ENCODE measurements at places on chromosomes 5 and 9.

DNA sequence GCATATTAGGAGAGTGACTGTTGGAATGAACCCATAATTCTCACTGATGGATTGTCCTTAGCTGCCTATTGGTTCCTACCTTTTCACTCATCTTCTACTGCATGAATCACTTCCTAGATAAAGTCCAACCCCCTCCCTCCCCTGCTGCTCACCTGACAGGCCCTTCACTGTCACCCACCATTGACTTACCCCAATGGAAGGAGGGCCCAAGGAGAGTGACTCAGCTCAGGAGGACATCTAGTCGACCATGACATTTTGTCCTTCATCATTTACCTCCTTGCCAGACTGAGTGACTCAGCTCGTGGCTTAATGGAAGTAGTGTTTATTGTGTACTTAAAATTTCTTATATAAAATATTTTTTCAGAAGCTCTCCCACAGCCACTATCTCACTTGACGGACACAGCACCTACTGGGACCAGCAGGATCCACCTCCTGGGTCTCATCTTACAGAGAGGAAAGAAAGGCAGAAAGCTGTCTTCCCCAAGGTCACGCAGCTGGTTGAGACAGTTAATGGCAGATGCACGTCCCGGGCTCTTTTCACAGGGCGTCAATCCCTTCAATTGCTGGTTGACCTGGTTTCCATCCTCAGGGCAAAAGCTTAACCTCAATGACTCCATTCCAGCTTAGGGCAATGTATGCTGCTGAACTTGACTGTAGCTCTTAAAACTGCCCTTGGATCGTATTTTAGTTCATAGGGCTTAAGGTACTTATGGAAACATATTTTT, 142.3 kb downstream of the MARCHF11 start:
- no peak for DNase-seq

GRCh38 chr5:54822324-54822687, 163.1 kb downstream of the ESM1 start:
- no peak for DNase-seq

GRCh38 chr5:31412324-31412723, 119.6 kb downstream of the DROSHA start:
- DNase-seq = no peak

DNA sequence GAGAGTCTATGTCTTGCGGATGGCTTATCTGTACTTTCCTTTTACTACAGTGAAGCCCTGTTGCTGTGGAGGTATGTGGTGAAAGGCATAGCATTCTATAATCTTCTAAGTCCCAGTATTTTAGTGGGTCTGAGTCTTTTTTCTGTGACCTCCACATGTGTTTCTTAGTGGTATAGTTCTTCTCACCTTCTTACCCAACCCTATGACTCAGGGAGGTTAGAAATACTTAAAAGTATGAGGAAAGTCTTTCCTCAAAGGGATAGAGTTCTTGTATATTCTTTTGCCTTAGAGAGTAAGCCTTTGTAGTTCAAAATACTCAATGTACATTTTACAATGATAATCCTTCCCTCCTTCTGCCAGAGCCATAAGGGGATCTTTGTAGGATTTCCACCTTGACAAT, 621.9 kb upstream of the CTNND2 start:
- no peak for DNase-seq

DNA sequence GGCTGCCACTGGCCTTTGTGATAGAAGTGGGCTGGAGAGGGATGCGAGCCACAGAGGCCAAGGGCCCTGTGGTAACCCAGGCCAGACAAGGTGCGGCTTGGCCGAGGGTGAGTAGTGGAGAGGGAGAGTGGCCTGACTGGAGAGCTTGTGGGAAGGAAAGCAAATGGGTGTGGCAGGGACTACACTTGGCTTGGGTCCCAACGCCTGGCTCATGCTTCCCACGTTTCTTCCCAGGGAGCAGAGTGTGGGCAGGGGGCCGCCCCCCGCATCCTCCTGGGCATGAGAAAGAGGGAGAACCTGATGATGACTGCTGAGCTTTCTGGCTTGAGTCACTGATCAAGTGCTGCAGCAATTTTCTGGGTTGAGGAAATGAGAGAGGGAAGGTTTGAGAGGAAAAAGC, 95.7 kb downstream of the ANKH start:
- DNase-seq = peak; percentile 38

DNA sequence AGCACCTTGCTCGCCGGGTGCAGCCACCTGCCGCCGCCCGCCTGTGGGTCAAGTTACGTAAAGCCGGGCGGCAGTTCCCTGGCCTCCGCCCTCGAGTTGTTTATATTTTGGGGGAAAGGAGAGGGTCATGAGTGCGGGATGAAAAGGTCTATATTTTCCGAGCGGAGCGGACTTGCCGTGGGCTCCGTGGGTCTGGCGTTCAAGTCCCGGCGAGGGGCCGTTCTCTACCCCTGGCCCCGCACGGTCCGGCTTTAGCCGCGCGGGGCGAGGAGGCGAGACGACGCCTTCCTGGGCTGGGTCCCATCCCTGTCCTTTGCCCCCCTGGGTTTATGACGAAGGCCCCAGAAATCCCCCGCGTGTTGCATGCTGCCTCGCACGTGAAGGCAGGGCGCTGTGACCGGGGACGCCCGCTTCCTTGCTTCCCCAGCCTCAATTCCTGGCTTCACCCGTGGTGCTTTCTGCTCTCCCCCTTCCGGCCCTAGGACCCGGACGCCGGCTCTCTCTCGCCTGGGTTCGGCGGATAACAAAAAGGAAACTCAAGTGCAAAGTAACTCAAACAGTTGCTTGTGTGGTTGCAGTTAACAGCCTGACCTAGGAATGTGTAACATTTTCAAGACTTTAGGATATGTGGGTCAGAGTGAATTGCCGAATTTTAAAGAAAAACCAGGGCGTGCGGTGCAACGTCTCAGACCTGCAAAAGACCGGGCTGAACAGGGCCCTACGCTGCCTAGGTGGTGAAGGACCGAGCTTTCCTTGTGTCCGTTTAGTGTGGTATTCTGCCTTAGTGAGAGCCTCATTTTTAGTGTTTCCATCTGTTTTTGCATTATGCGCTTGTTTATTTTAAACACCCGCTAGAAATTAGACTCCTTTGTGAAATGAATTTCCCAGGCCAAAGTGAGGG, 810 bp downstream of the VPS13A start:
- peak; percentile 27 for DNase-seq

DNA sequence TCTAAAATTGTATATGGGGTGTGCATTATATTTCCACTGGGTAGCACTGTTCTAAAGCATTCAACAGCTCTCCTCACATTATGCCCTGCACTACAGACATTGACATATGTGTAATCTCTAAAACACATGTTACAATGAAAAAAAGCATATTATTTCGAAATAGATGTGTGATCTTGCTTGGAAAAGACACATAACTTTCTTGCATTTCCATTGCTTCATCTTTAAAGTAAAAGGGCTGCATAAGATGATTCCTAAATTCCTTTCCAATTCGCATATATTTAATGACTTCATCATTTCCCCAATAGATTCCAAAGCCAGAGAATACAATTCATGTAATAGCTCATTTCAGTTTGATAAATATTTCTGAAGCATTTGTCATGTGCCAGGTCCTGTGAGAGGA, 566.9 kb downstream of the PDE4D start:
- no peak for DNase-seq

GRCh38 chr9:129480227-129480626, 140.7 kb downstream of the C9orf50 start:
- DNase-seq = no peak

- no peak for DNase-seq
Observed at GRCh38 chr5:169805937-169806700, 169.0 kb downstream of the DOCK2 start.

All from inflammatory macrophage (primary cell).